ENCODE measurements at places on chromosomes 11 and 22.

DNA sequence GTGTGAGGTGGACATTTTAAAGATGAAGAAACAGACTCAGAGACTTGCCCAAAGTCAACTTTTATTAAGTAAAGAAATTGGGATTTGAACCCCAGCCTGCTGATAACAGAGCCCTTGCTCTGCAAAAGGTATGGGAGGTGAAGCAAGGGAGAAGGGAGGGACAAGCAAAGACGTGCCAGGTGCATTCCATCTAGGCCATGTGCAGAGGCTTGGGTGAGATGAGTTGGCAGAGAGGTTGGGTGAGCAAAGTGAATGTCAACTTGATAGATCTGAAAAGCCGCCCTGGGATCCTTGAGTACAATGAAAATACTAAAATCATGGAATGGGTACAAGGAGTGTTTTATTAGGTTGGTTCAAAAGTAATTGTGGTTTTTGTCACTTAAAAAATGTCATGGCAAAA is 341.3 kb downstream of the CADM1 start:
- DNase-seq: no peak

DNA sequence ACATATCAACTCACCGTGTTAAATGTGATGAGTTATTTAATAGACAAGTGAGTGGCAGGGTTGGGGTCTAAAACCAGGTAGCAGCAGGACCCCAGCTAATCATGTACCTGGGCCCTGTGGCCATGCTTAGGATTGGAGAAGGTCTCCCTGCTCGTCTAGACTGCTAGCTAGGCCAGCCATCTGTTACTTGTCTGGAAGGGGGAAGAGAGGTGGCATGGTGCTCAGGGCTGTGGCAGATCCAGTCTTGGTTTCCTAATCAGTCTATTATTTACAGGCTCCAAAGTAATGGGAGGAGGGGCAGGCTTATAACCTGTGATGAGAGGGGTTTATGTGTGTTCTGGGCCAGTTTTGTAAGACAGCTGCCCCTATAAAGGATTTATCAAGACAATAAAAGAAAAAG is 105.9 kb downstream of the NTM start:
- no peak for DNase-seq

GRCh38 chr11:28296426-28296825 is 188.2 kb downstream of the METTL15 start:
- DNase-seq: no peak

- DNase-seq: no peak
Observed at GRCh38 chr22:50544746-50545253, 899 bp upstream of the KLHDC7B start.

DNA sequence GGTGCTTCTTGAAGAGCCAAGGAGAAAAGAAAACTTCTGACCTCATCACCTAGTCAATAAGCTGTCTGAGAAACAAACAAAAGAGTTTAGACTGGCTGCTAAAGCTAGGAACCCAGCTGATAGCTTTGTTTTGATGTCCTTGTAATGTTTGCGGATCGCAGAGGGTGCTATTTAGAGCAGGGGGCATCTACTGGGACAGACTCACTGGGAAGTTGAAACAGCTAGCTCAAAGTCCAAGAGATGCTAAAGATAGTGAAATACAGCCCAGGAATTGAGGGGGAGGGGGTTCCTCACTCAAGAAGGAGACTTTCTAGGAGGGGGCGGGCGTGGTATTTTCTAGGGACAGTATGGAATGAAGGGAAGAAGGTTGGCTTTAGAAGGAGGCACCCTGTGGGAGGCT is 18.9 kb downstream of the ZBTB16 start:
- no peak for DNase-seq

GRCh38 chr11:69449320-69450063 is 32.0 kb upstream of the LINC01488 start:
- peak; percentile 68 for DNase-seq

GRCh38 chr22:23128269-23129108 is 13.3 kb downstream of the RSPH14 start:
- DNase-seq: peak; percentile 88

DNA sequence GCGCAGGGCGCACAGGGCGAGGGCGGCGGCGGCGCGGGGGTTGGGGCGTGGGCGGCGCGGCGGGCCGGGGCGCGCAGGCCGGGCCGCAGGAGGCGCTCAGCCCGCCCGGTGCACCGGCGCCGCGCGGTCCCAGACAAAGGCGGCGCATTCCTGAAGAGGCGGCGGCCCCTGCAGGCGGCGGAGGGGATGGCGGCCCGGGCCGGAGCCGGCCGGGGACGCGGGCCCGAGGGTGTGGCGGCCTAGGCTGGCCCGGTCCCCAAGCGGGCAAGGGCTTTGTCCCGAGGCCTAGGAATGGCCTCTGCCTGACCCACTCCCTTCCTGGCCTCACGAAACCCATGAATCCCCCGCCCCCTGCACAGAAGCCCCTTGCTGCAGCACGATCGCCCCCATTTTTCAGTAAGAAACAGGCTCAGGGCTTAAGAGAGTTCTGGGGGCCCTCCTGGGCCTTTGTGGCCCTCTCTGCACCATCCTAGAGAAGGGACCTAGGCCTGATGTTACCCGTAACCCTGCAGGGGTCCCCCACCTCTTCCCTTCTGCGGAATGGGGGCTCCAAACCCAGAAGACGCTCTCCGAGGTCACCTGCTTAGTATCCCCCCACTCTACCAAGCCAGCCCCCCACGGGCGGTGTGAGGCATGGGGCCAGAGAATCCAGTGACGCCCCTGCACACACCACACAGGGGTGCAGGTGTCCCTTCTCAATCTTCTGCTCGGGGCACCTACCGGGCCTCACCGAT is at the start of gene RTN4R:
Gene RTN4R (minus strand): TSS at position 40 of the 734 bp plus-strand sequence. CDS start 226 bp downstream, outside the sequence.
- peak; percentile 50 for DNase-seq

GRCh38 chr11:134498326-134499139 is 86.5 kb upstream of the B3GAT1 start:
- no peak for DNase-seq

DNA sequence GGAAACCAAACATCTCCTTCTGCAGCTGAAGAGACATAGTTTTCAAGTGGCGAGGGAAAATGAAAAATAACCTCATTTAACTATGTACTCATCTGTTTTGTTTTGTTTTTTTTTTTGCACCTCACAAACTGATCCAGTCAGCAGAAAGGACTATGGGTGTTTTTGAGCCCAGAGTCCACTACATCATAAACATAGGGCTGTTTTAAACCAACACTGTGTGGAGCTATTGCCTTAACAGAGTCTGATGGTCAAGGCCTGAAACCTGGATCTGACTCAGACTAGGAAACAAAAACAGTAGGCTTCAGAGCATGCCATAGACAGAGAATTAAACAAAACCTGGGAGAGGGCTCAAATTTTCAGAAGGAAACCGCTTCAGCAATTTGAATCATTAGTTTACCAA is 99.3 kb upstream of the FSHB start:
- DNase-seq: peak; percentile 28

DNA sequence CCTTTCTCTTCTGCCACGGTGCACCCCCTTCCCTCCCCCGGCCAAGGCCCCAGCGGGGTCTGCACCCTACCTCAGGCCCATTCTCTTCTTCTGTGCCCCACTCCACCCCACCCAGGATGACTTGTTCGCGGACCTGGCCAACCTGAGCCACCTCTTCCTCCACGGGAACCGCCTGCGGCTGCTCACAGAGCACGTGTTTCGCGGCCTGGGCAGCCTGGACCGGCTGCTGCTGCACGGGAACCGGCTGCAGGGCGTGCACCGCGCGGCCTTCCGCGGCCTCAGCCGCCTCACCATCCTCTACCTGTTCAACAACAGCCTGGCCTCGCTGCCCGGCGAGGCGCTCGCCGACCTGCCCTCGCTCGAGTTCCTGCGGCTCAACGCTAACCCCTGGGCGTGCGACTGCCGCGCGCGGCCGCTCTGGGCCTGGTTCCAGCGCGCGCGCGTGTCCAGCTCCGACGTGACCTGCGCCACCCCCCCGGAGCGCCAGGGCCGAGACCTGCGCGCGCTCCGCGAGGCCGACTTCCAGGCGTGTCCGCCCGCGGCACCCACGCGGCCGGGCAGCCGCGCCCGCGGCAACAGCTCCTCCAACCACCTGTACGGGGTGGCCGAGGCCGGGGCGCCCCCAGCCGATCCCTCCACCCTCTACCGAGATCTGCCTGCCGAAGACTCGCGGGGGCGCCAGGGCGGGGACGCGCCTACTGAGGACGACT is 15.9 kb downstream of the RTN4RL2 start:
- DNase-seq: peak; percentile 17

DNA sequence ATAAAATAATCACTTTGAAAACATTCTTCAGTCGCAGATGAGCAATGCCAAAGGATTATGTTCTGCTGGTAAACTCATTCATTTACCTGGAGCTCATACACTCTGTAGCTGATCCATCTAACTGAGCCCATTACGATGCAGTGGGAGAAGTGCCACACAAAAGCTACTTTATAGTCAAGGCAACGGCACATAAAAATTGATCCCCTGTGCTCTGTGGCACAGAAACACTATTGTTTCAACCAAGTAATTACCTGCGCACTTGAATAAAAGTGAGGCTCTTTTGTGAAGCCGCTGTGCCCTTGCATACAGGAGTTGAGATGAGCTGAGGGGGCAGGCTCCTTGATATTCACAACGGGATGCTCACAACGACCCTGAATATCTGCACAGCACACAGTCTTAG is 7.2 kb downstream of the DKK3 start:
- DNase-seq: no peak

DNA sequence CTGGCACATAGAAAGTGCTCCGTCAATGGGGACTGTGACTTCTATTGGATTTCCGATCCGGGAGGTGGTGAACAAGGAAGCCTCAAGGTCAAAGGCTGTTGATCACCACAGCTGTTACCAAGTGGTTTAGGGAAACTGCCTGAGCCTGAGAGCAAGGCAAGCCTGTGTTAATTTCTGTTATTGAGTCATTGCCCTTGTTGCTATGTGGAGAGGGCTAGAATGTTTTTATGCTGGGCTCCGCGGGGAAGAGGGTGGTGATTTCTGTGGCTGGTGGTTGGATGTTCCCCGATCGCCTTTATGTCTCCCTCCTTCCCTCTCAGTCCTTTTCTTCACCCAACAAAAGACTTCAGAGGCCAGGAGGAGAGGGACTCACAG is 108.5 kb upstream of the ALX4 start:
- no peak for DNase-seq

- DNase-seq: no peak
Observed at GRCh38 chr11:134034496-134035381, 34.1 kb upstream of the JAM3 start.

DNA sequence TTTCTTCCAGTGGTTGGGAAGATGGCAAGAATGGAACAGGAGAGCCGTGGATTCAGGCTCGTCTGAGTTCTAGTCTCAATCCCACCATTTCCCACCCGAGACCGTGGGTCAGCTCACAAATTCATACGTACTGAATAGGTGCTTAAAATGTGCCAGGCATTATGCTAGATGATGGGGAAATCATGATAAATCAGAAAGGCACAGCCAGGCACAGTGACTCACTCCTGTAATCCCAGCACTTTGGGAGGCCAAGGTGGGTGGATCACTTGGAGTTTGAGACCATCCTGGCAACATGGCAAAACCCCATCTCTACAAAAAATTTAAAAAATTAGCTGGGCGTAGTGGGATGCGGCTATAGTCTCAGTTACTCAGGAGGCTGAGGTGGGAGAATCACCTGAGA is 7.1 kb downstream of the TRIOBP start:
- DNase-seq: no peak

Data from cardiac muscle cell (in vitro differentiated cells and primary cell).